WTC11 (cell line): ENCODE measurements at places on chromosomes 4 and X.

- H3K36me3 ChIP-seq: no peaks in the 10 kb centered on the region
- H3K4me3 ChIP-seq: no peak overlapping the region
- no peaks in the 10 kb centered on the region for H3K4me1 ChIP-seq
- H3K27ac ChIP-seq: no peak overlapping the region
These were observed 404.6 kb upstream of the FAT1 start for GRCh38 chr4:187128222-187128621.

DNA sequence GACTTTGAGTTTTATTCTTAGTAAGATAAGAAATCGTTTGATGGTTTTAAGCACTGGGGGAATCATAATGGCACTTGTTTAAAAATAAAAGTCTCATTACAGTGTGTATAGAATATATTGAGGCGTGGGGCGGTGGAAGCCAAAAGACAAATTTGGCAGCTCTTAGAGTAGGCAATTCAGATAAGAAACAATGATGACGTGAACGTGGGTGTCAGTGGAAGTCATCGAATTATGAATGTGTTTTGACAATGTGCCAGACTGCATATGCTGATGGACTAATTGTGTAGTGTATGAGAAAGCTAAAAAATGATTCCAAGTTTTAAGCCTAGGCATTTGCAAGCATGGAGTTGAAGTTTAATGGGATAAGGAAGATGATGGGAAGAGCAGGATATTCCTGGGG lies 35.8 kb downstream of the SPANXD start:
- no peak for DNase-seq
- H3K36me3 ChIP-seq: peaks cover 4% of the 10 kb centered on the region; the same call in 1 of the 2 replicates
- no peaks in the 10 kb centered on the region for H3K4me1 ChIP-seq
- H3K27ac ChIP-seq: no peak overlapping the region

DNA sequence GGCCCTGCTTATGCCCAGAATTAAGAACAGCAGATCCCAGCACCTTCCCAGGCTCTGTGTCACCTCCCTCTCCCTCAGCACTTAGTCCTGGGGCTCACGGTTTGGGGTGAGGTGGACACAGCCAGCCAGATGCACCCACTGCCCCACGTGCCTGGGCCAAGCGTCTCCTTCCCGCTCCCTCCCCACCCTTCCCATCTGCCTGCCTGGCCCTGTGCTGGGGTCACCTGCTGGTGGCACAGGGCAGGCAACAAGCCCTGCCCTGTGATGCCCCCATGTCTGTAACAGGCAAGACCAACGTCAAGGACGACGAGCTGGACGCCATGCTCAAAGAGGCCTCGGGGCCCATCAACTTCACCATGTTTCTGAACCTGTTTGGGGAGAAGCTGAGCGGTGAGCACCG lies 5.3 kb downstream of the MYL5 start:
- H3K4me1 ChIP-seq: 0 out of 2 replicates have a peak, but pooled peaks cover 6% of the 10 kb centered on the region
- H3K4me3 ChIP-seq: no peak overlapping the region
- H3K27ac ChIP-seq: no peak overlapping the region
- no peak for DNase-seq

- no peak for DNase-seq
- no peaks in the 10 kb centered on the region for H3K27me3 ChIP-seq
- no peak overlapping the region for H3K4me3 ChIP-seq
- H3K36me3 ChIP-seq: no peaks in the 10 kb centered on the region
- no peak overlapping the region for H3K27ac ChIP-seq
These were observed 345.9 kb downstream of the ADGRL3 start for GRCh38 chr4:61545902-61546480.

DNA sequence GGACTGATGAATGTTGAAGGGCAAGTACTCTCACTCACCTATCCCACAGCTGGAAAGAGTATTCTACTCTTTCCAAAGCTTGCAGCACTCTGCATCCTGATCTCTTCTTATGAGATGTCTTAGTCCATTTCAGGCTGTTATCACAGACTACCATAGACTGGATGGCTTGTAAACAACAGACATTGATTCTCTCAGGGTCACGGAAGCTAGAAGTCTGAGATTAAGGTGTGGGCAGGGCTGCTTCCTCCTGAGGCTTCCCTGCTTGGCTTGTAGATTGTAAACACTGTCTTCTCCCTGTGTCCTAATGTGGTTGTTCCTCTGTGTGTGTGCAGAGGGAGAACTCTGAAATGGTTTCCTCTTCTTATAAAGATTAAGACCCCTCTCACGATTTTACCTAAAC lies 131.2 kb downstream of the MXRA5 start:
- no peaks in the 10 kb centered on the region for H3K36me3 ChIP-seq
- no peak for DNase-seq
- no peak overlapping the region for H3K27ac ChIP-seq
- no peak overlapping the region for H3K4me3 ChIP-seq
- H3K27me3 ChIP-seq: no peaks in the 10 kb centered on the region; the same call in 1 of the 2 replicates

GRCh38 chr4:135240796-135241195 lies 1039.2 kb upstream of the PABPC4L start:
- no peak for DNase-seq
- H3K4me3 ChIP-seq: no peak overlapping the region
- H3K4me1 ChIP-seq: peaks cover 16% of the 10 kb centered on the region

DNA sequence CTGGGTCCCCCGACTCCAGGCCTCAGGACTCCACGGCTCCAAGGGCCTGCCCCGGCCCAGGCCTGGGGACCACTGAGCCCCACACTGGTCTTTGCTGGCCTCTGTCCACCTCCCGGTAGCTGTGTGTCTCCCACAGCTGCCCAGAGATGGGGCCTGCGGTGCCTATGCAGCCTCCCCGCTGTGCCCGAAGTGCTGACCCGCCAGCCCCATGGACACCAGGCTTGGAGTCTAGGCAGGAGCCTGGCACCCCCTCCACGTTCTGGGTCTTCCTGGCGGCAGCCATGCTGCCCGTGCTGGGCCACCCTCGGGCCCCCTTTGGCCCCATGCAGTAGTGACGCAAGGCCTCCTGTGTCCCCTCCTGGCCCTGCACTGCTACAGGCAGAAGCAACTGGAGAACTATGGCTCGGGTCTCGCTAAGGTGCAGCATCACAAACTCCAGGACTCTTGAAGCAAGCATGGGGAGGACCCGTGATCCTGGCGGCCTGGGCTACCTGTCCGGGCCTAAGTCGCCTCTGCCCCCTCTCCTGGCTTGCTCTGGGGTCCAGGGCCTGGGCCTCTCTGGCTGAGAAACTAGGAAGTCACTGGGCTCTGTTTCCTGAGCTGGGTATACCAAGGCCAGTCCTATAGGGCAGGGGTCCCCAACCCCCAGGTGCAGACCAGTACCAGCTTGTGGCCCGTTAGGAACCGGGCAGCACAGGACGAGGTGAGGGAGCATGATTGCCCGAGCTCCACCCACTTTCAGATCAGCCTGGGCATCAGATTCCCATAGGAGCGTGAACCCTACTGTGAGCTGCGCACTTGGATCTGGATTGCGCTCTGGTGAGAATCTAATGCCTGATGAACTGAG lies 917 bp downstream of the MYL5 start:
- H3K4me3 ChIP-seq: peak overlapping the region; percentile 86
- no peak overlapping the region for H3K27ac ChIP-seq
- DNase-seq: no peak

DNA sequence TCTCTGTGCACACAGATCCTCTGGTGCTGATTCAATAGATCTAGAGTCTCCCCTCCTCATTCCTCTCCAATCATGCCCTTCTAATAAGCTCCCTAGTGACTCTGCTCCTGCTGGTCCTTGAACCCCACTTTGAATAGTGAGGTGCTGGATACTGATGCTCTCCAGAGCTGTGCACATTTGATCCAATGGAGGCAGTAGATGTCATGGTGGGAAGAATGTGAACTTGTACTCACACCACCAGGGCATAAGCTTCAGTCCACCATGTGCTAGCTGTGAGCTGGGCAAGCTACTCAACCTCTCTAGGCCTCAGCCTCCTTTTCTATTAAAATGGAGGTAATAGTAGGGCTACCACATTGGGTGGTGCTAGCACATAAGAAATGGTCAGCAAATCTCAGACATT lies 241.1 kb downstream of the SPATA18 start:
- no peak for DNase-seq
- H3K4me1 ChIP-seq: no peaks in the 10 kb centered on the region
- H3K4me3 ChIP-seq: no peak overlapping the region
- no peaks in the 10 kb centered on the region for H3K27me3 ChIP-seq

- H3K4me1 ChIP-seq: no peaks in the 10 kb centered on the region
- no peak overlapping the region for H3K4me3 ChIP-seq
- no peaks in the 10 kb centered on the region for H3K36me3 ChIP-seq
- no peak overlapping the region for H3K27ac ChIP-seq
These were observed 154.9 kb upstream of the EPHA5 start for GRCh38 chr4:65825116-65825753.

DNA sequence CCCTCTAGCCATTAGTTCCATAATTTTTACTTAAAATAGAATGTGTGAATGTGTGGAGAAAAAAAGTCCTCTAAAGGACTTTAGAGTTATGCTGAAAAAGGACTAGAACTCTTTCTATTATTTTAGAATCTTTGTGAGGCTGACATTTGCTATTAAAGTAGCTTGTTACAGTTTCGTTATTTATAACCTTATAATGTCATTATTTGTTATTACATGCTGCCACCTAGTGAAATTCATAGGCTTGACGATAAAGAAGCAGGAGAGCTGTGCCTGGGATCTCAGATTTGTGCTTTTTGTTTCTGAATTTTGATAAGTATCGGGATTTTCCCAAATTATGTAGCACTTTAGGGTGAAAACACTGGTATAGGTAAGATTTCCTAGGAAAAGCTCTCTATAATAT lies 38.5 kb upstream of the TAPT1 start:
- no peaks in the 10 kb centered on the region for H3K36me3 ChIP-seq
- H3K4me1 ChIP-seq: no peaks in the 10 kb centered on the region
- H3K27me3 ChIP-seq: no peaks in the 10 kb centered on the region

GRCh38 chr4:95506264-95506663 lies 42.5 kb downstream of the UNC5C start:
- no peaks in the 10 kb centered on the region for H3K27me3 ChIP-seq
- no peak overlapping the region for H3K27ac ChIP-seq
- H3K36me3 ChIP-seq: no peaks in the 10 kb centered on the region
- peaks cover 4% of the 10 kb centered on the region; the same call in 1 of the 2 replicates for H3K4me1 ChIP-seq
- no peak overlapping the region for H3K4me3 ChIP-seq
- no peak for DNase-seq

GRCh38 chrX:148214786-148215185 lies 233.6 kb downstream of the FMR1NB start:
- 0 out of 2 replicates have a peak, but pooled peaks cover 3% of the 10 kb centered on the region for H3K4me1 ChIP-seq
- no peaks in the 10 kb centered on the region for H3K27me3 ChIP-seq
- H3K36me3 ChIP-seq: peaks cover under 1% of the 10 kb centered on the region; the same call in 1 of the 2 replicates
- H3K4me3 ChIP-seq: no peak overlapping the region
- DNase-seq: no peak

DNA sequence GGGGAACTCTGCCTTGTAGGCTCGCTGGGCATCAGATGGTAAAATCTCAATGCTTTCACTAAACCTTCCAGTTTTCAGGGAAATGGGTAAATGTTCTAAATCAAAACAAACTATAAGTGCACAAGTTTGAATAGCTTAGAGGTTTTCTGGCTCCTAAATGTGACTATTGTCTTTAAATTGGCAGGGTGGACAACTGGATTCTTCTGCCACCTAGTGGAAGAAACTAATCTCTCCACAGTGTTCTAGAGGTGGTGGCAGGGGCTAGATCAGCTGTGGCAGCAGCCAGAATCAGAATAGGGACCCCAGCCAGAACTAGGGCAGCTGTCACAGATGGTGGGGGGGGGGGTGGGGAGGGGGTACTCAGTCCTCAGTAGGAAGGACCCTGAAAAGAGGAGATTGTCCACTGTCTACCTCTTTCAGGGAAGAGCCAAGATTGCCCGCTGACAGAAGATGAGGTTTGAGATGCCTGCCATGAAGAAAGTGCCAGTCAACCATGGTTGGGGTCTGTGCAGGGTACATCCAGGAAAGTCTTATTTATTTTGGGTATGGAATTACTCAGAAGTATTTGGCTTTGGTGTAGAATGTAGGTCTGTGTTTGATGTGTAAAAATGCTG lies 201.4 kb downstream of the CCNG2 start:
- no peaks in the 10 kb centered on the region for H3K36me3 ChIP-seq
- DNase-seq: peak; percentile 13
- H3K4me1 ChIP-seq: peaks cover 8% of the 10 kb centered on the region
- H3K4me3 ChIP-seq: no peak overlapping the region
- peaks cover 12% of the 10 kb centered on the region for H3K27me3 ChIP-seq

GRCh38 chr4:8585721-8586212 lies 5.6 kb downstream of the GPR78 start:
- H3K27me3 ChIP-seq: peaks cover 33% of the 10 kb centered on the region
- H3K36me3 ChIP-seq: no peaks in the 10 kb centered on the region
- peaks cover 22% of the 10 kb centered on the region for H3K4me1 ChIP-seq
- H3K4me3 ChIP-seq: no peak overlapping the region
